ENCODE measurements at places on chromosomes 12 and 14. TPM values are rescaled to one million over a fixed set of nuclear protein-coding genes. Genes with fewer than 3 reads are reported as not detected.

MYF6 gene
- total RNA-seq: not detected

TULP3 gene
- total RNA-seq: 30.8 TPM

RIMBP2 gene
- not detected for total RNA-seq

RTN1 gene
- total RNA-seq: not detected

KRT7 gene
- 168 TPM for total RNA-seq

SMCO3 gene
- not detected for total RNA-seq

CEP128 gene
- total RNA-seq: 9.4 TPM

BEST3 gene
- 0.11 TPM for total RNA-seq

MIP gene
- not detected for total RNA-seq

SAMD15 gene
- total RNA-seq: 1.9 TPM

EEF1AKMT3 gene
- total RNA-seq: 9.8 TPM

CDK4 gene
- 137 TPM for total RNA-seq

PSMC6 gene
- total RNA-seq: 79.8 TPM

Measured in osteocyte (in vitro differentiated cells).